ENCODE measurements at places on chromosomes 1 and 21.
A peak's percentile ranks its signal among the peaks of the same experiment; 100 is the strongest.

DNA sequence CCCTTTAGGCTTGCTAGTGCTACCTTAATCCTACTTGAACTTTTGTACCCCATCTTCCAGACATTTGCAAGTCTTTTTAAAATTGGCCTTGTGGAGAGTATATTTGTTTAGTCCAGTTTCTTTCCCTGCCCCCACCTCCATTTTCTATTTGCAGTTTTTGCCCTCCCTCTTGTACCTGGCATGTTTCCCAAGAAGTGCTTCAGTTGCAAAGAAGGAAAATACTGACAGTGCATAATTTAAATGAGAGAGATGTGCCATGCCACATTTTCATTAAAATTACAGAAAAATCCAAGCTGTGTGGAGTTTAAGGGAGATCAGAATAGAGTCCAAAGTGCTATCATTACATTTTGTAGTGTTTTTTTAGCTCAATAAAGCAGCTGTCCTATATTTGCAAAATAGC is 150.0 kb upstream of the ADGRL2 start:
- no peak for DNase-seq

GRCh38 chr1:190551638-190552037 is 74.0 kb upstream of the BRINP3 start:
- DNase-seq: no peak

GRCh38 chr1:10510520-10511493 is 36.1 kb downstream of the PEX14 start:
- no peak for DNase-seq

DNA sequence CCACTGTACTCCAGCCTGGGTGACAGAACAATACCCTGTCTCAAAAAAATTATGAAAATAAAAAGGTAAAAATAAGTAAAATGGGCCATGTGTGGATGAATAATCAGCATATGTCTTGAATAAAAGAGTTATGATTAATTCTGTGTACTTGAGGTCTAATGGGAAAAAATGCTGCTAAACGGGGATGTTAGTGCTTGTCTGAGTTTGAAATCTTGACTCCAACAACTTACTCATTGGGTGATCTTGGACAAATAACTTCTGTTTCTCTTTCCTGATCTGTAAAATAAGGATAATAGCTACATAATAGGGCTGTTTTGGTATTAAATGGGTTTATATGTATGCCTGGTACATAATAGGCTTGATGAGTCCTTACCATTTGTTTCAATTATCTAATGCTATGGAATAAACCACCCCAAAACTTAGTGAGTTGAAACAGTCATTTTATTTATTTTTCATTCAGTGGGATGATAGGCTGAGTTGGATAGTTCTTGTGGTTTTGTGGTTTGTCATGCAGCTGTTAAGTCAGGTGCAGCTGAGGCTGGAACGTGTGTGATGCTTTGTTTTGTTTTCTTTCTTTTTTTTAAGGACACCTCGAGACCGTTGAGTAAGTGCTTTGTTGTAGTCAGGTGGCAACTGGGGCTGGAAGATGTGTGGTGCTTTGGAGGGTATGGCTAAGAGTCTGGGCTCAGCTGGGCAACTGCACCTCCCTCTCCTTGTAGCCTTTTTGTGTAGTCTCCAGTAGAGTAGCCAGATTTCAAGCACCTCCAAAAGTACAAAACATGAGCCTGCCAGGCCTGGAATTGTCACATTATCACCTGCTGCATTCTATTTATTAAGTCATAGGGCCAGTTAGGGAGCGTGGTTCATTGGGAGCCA is 4.9 kb downstream of the MDM4 start:
- DNase-seq: no peak

DNA sequence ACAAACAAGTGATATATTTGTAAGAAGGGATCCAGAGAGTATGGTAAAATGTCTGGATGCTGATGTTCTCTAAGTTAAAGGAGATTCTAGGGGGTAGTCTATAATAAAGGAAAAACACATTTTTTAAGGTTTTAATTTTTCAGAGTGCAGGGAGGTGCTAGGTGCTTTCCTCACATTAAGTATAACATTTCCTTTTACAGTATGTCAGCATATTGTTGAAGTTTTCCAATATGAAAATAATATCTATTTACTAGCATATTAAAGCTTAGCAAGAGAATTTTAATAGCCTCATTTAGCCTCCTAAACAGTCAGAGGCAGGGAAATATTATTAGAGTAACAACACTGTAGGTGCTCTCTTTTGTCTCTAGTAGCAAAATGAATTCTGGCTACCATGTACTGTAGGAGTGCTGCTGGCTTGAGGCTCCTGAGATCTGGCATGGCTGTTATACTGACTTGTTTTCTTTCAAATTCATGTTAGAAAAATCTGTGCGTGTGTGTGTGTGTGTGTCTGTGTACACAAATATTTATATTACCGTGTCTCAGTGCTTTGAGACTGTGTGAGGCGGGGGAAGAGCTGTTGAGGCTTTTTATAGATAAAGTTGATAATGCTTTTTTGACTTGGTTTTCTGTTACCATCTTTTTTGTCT is 71.0 kb downstream of the POU2F1 start:
- DNase-seq: no peak

- no peak for DNase-seq
These were observed 13.5 kb upstream of the TNFRSF8 start for GRCh38 chr1:12049616-12050015.

- no peak for DNase-seq
These were observed 17.4 kb upstream of the CD1D start for GRCh38 chr1:158163000-158163947.

DNA sequence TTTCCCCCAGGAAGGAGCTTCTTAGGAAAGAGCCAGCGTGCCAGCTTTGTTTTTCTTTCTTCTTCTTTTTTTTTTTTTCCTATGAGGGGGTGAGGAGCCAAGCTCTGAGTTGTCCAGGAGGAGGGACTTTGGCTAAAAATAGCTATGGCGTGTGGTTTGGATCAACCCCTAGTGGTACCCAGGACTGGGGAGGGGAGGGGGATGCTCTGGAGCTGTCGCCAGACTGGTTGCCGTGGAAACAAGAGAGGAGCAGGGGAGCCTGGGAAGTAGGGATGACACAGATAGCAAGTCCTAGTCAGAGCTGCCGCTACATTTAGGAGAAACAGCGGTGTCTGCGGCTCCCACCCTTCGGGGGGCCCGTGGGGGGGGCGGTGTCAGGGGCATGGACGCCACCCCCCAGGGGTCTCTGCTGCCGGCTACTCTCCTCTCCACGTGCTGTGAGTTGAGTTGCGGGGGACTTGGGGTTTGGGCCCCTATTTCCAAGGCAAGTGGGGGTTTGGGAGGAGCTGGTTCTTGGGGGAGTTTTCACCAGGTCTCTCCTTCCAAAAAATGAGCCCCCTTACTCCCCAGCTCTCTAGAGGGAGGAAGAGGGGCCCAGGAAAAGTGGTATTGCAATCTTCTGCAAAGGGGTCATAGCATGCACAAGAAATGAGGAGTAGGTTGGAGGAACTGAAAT is at the start of gene KCNJ9:
TSS of gene KCNJ9 (plus strand) at position 278 of the 676 bp plus-strand sequence. CDS start 2,493 bp downstream, outside the sequence.
- peak; percentile 40 for DNase-seq

DNA sequence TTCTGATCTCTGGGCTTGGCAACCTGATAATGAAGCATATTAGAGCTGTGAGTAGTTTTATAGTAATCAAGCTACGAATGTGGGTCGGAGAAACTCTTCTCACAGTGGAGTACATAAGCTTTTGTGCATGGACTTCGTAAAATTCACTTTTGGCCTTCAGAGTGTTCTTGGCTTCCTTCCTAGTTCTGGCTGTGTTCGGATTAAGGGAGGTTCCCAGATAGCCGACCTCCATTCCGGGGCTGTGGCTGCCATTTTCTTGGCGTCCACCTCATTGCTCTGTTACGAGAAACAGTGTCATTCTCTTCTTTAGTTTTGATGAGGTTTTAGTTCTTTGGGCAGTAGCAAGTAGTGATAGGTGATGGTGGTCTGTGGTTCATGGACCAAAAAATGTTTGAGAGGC is 26.3 kb downstream of the CAMTA1 start:
- no peak for DNase-seq

DNA sequence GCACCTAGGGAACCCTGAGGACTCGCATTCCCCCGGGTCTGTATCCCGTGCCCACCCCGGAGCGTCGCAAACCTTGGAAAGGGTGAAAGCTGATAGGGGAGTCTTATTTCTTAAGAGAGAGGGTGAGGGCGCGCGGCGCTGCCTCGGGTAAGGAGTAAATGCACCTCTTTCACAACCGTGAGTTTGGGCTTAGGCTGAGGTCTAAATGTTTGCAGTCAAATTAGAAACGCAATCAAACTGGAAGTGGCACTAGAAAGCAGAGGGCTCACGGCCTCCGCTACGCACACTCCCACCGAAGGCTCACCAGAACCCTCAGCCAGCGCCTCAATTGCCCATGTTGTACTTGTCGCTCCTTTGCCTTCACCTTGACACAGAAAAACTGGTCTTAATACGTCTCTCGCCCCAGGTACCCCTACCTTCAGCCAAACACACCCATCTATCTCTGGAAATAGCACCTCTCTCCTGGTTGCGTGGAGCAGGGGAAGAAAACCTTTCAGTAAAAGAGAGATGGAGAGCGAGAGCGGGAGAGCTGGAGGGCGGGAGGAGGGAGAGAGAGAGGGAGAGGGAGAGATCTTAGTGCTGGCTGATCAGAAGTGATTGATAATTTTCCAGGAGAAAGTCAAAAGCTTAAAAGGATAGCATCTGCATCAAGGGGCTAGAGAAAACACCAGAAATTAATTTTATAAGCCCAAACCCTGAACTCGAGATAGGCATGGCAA is 1.7 kb upstream of the HLX start:
- no peak for DNase-seq

DNA sequence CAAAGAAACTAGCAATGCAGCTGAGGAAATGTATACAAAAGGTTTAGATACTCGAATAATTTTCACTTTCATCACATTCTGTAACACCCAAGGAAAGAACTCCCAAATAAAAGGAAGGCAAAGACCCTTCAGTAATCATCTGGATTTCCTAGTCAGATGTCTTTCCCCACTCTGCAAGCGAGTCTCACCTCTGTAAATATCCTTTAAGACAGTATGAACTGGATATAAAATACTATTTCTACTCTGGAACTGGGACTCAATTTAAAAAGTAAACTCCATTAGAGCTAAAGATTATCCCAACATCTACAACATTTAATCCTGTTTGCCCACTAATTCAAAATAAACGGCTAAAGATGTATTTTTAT is 27.0 kb downstream of the C2CD2 start:
- no peak for DNase-seq

DNA sequence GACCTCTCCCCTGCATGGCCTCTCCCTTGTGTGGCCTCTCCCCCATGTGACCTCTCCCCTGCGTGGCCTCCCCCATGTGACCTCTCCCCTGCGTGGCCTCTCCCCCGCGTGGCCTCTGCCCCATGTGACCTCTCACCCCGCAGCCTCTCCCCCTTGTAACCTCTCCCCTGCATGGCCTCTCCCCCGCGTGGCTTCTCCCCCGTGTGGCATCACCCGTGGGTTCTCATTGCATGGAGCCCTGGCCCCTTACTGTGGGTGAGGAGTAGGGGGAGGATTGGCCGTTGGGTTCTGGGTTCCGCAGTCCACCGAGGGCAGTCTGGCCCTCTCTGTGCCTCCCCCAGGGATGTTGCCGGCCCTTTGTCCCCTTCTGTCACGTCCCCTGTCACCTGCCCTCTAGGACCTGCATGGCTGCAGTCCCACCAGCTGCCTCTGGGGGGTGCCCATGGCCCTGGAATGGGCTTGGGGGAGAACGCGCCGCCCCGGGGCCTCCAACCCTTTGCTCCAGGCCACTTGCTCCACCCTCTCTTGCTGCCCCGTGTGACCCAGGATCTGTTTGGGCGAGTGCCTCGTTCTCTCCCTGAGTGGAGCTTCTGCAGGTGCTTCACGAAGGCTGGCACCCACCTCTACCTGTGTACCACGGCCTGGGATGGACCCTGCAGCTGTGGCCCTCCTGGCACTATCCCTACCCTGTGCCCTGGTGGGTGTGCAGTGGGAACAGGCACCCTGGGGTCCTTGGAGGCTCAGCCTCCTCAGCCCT is 21.3 kb downstream of the RRP1 start:
- DNase-seq: peak; percentile 76

DNA sequence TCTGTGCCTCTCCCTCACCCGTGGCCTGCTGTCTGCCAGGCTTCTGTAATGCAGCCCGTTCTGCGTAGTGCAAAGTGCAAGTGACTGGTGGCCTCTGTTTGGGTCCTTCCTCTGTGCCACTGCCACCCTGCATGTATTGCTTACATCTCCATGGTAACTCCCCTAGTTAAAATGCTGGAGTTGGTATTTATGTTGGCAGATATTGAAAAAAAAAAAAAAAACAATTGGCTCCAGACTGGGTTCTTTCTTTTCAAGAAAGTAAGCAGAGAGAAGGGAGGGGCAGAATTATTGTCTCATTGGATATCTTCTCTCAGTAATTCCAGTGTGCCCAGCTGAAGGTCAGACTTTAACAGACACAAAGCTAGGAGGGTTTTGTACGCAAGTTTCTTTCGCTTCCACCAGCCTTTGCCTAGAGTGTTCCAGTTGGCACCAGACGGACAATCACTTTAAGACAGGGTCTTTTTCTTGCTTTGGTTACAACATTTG is 242.3 kb downstream of the PBX1 start:
- DNase-seq: no peak

GRCh38 chr1:4425892-4426291 is 228.5 kb upstream of the AJAP1 start:
- DNase-seq: no peak

- DNase-seq: no peak
These were observed 709.7 kb downstream of the ADGRL2 start for GRCh38 chr1:82510431-82510830.

GRCh38 chr1:45968941-45969666 is 163.3 kb downstream of the PIK3R3 start:
- DNase-seq: no peak

DNA sequence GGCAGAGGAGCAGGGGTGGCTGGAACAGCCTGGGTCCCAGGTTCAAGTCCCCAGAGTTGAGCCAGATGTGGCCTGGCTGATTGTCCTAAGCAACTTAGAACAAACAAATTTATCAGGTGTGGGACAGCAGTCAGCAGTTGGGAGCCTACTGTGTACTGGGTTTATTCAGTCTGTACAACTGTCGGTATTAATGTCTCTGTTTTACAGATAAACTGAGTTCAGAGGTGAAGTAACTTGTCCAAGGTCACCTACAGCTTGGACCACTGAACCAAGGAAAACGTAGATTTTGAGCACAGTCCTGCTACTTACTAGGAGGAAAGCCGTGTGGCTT is 14.6 kb upstream of the TRIM63 start:
- DNase-seq: no peak

GRCh38 chr1:225595452-225595851 is 57.5 kb downstream of the ENAH start:
- no peak for DNase-seq

DNA sequence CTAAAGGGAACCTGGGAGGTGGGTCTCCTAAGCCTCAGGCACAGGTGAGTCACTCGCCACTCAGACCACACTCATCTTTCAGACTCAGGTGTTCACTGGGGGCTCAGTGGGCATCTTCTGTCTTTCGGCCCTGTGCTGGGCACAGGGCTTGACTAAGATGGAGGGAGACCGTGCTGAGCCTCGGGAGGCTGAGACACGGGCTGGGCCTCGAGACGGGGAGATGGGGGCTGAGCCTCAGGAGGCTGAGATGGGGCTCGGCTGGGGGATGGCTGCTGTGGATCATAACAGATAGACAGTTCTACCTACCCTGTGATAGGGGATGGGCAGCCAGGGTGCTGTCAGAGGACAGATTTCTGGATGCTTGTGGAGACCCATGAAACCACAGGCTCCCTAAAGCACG is 15.5 kb upstream of the IFNLR1 start:
- no peak for DNase-seq
